ENCODE measurements at places on chromosomes 7 and 10.

- DNase-seq = no peak
Observed at GRCh38 chr7:23653942-23654341, 26.1 kb upstream of the FAM221A start.

- no peak for DNase-seq
Observed at GRCh38 chr10:24417053-24417452, 208.1 kb downstream of the KIAA1217 start.

DNA sequence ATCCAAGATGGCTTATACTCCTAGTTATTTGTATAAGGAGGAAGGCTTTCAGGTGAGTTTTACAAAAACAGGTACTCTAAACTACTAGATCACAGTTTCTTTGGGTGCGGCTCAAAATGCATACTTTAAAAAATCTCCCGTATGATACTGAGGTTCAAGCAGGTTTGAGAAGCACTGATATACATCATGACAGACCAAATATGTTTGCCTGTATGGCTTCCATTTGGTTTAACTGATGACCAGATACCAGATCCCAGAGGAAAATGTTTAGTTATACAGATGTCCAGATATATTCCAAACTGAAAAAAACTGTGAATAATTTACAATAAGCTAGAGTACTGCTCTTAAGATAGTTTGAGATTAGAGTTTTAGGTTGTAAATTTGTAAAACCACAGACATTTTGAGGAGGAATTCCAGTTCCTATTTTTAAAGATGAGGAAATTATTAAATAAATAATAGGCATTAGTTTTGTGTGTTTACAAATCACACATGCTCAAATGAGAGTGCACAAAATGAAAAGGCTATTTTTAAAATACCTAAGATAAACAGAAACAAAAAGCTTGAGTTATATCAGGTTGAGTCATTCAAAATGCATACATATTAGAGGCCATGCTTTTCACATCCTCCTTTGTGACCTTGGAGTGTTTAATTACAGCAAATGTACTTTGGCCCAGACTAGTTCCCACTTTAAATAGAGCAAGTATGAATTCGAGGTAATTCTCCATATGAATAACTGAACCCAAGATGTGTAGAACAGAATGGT lies 60.5 kb downstream of the SEMA3C start:
- DNase-seq = no peak

- DNase-seq = peak; percentile 0
Observed at GRCh38 chr10:65394502-65395297, 1531.1 kb upstream of the LRRTM3 start.

Data from frontal cortex (tissue), 4 donors.